ENCODE measurements at places on chromosomes 4 and X. TPM values are rescaled to one million over a fixed set of nuclear protein-coding genes. Genes with fewer than 3 reads are reported as not detected.

GRCh38 chr4:109007976-109008375, 245.1 kb upstream of the ETNPPL start:
- H3K4me1 ChIP-seq = no peaks in the 10 kb centered on the region
- H3K36me3 ChIP-seq = no peaks in the 10 kb centered on the region
- H3K4me3 ChIP-seq = no peak overlapping the region
- H3K27ac ChIP-seq = no peak overlapping the region
- no peaks in the 10 kb centered on the region for H3K27me3 ChIP-seq

DNA sequence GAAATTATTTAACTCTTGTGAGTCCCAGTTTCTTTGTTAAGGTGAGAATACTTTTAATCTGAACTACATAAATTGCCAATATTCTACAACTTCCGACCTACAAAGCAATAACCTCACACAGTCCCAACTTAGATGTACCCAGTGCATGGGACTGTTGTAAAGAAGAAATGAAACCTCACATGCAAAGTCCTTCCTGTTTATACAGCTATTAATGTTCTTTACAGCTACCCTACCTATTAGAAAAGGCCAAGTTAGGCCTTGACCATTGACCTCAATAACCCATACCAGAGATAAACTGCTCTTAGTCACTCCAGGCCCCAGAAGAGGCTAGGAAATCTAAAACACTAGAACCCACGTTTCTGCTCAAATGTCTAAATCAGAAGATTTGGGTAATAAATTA, 920.1 kb upstream of the TENM3 start:
- H3K36me3 ChIP-seq = no peaks in the 10 kb centered on the region
- H3K4me3 ChIP-seq = no peak overlapping the region
- H3K27me3 ChIP-seq = no peaks in the 10 kb centered on the region
- H3K27ac ChIP-seq = no peak overlapping the region

DNA sequence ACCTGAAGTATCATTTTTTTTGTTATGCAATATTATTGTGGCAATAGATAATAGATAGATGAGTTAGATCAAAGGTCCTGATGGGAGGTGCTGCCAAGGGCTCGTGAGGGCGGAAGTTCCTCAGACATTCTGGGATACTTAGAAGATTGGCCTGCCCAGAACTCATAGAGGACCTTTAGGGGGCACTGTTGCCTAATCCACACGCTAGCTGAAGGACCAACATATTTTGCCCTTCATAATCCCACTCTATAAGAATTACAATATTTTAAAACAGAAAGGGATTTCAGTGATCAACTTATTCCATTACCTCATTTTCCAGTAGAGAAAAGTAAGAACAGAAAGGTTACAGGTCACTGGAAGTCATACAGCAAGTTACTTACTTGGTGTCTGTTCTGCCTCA, 22.9 kb upstream of the COX7B2 start:
- H3K4me1 ChIP-seq = no peaks in the 10 kb centered on the region
- H3K36me3 ChIP-seq = no peaks in the 10 kb centered on the region
- peaks cover 3% of the 10 kb centered on the region for H3K27me3 ChIP-seq
- DNase-seq = peak; percentile 25
- H3K4me3 ChIP-seq = no peak overlapping the region

Gene CPE
- total RNA-seq = not detected

DNA sequence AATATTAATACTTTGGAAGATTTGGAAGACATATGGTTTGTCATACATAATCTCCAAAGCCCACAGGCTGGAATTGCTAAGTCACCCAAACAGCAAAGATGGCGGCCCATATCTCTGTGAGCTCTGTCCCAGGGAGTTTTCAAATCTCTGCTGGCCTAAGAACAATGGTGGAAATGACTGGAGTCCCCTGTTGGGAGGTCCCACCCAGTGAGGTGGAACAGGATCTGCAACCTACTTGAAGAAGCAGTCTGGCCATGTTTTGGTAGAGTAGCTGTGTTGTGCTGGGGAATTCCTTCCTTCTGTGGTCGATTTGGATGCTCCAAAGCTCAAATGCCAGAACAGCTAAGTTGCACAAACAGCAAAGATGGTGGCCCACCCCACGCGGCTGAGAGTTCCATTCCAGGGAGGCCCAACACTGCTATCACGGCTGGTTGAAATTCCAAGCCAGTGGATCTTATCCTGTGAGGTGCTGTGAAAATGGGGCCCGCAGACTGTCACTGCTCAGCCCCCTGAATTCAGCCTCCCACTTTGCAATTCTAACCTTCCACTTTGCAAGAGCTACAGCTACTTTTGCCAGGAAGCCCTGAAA, 3.2 kb upstream of the UGT2B7 start:
- DNase-seq = no peak
- H3K4me1 ChIP-seq = no peaks in the 10 kb centered on the region
- no peaks in the 10 kb centered on the region for H3K27me3 ChIP-seq
- no peak overlapping the region for H3K27ac ChIP-seq
- no peaks in the 10 kb centered on the region for H3K36me3 ChIP-seq

- H3K27me3 ChIP-seq = no peaks in the 10 kb centered on the region
- no peak overlapping the region for H3K27ac ChIP-seq
- DNase-seq = no peak
- no peaks in the 10 kb centered on the region for H3K36me3 ChIP-seq
- H3K4me3 ChIP-seq = no peak overlapping the region
These were observed 457.5 kb upstream of the GRID2 start for GRCh38 chr4:91846233-91846632.
